A673 (cell line): ENCODE measurements at places on chromosomes 13 and 19. TPM values are rescaled to one million over a fixed set of nuclear protein-coding genes. Genes with fewer than 3 reads are reported as not detected.
A peak's percentile ranks its signal among the peaks of the same experiment; 100 is the strongest.

DNA sequence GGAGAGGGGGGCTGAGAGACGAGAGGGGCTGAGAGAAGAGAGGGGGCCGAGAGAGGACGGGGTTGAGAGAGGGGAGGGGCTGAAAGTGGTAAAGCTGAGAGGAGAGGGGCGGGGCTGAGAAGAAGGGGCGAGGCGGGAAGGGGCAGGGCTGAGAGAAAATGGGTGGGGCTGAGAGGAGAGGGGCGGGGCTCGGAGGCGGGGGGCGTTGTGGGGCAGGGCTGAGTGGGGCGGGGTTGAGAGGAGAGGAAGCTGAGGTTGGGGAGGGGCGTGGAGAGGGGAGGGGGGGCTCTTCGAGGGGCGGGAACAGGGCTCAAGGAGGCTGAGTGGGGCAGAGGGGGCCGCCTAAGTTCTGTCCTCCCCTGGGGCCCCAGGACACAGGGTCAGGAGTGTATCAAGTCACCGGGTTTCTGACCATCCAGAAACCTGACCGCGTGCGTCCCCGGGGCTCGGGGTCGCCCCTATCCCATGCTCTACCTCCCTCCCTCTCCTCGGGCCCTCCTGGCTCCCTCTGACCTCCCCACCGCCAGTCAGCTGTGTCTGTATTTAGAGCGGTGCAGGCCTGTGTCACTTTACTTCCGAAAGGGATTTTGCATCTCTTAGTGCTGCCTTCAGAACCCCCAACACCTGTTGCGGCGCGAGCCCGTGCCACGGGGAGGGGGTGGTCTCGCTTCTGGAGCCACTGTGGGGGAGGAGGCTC lies 38.6 kb upstream of the SEMA6B start:
- H3K27ac ChIP-seq = no peak overlapping the region
- no peaks in the 10 kb centered on the region for H3K27me3 ChIP-seq
- DNase-seq = peak; percentile 81

- peak; percentile 76 for DNase-seq
- H3K4me1 ChIP-seq = peaks cover 17% of the 10 kb centered on the region
- peak overlapping the region; percentile 46 for H3K4me3 ChIP-seq
- peak overlapping the region; percentile 72 for H3K27ac ChIP-seq
- no peaks in the 10 kb centered on the region for H3K27me3 ChIP-seq
- H3K36me3 ChIP-seq = no peaks in the 10 kb centered on the region
Observed at GRCh38 chr19:16825312-16826052, 3.7 kb upstream of the SIN3B start.

The OR1M1 gene
- not detected in 2 replicates for total RNA-seq

DNA sequence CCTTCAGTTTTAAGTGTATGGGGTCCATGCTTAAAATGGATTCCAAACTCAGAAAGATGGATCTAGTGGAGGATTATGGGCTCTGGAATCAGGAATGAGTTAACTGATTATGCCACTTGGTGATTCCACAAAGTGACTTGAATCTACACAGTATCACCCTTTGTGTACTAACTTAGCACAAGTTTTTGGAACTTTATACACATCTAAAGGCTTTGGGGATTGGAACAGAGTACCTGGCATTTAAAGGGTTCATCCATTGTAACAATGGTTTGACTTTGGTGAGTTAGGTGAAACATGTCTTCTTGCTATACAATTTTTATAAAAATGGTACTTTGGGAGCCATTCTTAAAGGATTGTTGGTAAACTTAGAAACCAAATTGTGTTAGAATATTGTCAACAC lies 1.1 kb downstream of the RPL21 start:
- H3K27ac ChIP-seq = peak overlapping the region; percentile 96
- H3K27me3 ChIP-seq = no peaks in the 10 kb centered on the region
- peak overlapping the region; percentile 82 for H3K4me3 ChIP-seq
- no peaks in the 10 kb centered on the region for H3K4me1 ChIP-seq
- DNase-seq = no peak

GRCh38 chr19:30320466-30320865 lies 51.7 kb upstream of the ZNF536 start:
- no peak for DNase-seq
- H3K27ac ChIP-seq = no peak overlapping the region
- no peaks in the 10 kb centered on the region for H3K36me3 ChIP-seq
- no peaks in the 10 kb centered on the region for H3K4me1 ChIP-seq
- H3K4me3 ChIP-seq = no peak overlapping the region
